Activated naive CD8-positive, alpha-beta T cell treated with anti-CD3 and anti-CD28 coated beads, Interleukin-2, amount 50 U/mL, for 16 hours (primary cell): ENCODE measurements at places on chromosomes 12 and 14.

GRCh38 chr12:119446459-119446858, 111.9 kb downstream of the CCDC60 start:
- DNase-seq: no peak

DNA sequence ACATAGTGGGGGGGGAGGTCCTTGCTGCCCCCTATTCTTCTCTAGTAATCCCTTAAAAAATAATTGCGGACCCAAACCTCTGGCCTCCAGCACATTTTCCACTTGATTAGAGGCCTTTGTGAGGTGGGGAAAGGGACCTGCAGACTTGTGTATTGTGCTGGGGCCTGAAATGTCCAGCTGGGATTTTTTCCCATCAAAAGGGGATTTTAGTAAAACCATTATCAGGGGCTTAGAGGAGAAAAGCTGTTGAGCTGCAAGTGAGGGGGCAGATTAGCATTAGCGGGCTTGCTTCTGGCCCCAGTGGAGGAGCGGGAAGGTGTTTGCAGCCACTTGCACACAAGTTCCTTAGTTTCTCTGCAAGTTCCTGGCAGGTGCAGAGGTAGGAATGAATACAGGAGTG, 13.9 kb downstream of the FBXL14 start:
- no peak for DNase-seq

DNA sequence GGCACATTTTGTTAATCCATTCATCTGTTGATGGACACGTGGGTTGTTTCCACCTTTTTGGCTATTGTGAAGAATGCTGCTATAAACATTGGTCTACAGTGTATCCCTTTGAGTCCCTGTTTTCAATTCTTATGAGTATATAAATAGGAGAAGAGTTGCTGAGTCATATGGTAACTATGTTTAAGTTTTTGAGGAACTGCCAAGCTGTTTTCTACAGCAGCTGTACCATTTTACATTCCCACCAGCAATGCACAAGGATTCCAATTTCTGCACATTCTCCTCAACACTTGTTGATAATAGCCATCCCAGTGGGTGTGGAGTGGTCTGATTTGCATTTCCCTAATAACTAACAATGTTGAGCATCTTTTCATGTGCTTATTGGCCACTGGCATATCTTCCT, 6.9 kb upstream of the SVOP start:
- DNase-seq: no peak

DNA sequence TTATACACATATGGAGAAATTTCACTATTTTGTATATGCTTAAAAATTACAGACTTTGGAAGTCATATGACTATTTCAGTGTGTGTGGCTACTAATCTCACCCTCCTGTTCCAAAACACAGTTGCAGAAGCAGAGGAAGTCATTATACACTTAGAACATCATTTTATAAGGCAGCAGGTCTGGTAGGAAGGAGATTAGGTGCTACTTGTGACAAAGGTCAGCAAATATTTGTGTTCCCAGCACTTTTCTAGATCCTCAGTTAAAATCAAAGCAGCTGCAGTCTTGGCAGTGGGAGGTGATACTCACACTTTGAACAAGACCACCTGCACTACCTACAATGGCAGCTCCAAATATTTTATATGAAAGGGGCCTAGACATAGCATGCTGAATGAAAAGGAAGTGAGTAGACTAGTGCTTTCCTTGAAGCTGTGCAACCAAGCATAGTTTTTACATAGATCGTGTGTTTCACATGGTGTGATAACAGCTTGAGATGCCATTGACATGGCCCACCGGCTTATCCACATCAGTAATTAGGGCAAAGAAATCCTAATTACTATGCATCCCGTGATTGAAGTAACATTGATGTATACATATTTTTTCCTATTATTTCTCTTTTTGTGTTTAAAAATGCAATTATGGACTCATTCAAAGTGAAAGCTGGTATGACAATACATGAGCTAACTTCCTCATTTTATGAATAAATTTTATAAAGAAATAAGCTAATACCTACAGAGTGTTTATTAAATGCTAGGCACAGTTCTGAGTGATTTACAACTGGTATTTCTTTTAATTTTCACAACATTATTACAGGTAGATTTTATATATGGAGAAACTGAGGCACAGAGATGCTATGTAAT, 5.3 kb downstream of the GYS2 start:
- no peak for DNase-seq

GRCh38 chr12:94829552-94829951, 173.9 kb downstream of the NDUFA12 start:
- no peak for DNase-seq
